GM06990 (cell line): ENCODE measurements at places on chromosomes 13 and 19.

DNA sequence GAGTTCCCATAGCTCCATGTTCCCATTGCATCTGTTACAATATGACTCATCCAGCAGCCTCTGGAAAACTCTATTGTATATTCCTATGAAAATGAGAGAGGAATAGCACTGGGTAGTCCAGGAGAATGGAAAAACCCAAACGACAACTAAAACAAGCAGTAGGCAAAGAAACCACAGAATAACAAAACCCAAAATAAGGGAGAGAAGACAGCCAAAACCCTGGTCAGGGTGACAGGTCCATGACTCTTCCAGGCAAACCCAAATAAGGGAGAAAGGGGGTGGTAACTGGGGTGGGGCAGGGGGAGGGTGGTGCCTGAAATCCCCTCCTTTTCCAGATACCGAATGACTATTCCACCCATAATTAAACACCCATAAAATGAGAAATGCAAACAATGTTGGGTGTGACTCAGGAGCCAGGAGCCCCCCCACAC lies 4.0 kb upstream of the ZNF8 start:
- no peak for DNase-seq

DNA sequence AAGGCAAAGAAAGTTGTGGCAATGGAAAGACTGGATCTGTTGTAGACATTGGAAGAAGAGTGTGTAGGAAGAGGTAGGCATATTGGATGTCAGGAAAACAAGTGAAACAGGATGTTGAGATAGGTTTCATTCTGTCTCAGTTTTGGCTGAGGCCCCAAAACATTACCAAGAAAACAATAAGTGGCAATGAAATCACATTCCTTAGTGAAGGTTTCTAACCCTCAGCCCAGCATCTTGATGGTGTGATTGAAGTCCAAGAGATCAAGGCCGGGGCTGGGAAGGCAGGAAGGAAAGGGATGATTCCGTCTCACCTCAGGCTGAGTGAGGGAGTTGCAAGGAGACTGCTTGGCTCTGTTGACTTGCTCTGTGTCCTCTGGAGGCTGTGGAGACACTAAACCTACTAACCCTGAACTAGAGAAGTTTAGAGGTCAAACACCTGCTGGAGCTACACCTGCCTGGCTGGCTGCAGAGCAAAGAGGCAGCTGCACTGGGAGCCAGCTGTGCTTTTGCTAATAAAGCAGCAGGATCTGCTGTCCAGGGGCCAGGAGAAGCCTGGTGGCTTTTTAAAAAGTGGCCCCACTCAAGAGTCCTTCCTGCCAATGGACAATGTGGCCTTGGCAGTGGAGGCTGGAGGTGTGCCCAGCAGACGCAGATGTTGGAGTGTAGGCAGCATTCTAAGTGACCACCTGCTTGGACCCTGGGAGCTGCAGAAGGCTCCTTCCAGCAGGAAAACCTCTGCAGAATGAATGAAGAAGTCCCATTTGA lies 53.6 kb downstream of the DGKH start:
- DNase-seq: no peak

DNA sequence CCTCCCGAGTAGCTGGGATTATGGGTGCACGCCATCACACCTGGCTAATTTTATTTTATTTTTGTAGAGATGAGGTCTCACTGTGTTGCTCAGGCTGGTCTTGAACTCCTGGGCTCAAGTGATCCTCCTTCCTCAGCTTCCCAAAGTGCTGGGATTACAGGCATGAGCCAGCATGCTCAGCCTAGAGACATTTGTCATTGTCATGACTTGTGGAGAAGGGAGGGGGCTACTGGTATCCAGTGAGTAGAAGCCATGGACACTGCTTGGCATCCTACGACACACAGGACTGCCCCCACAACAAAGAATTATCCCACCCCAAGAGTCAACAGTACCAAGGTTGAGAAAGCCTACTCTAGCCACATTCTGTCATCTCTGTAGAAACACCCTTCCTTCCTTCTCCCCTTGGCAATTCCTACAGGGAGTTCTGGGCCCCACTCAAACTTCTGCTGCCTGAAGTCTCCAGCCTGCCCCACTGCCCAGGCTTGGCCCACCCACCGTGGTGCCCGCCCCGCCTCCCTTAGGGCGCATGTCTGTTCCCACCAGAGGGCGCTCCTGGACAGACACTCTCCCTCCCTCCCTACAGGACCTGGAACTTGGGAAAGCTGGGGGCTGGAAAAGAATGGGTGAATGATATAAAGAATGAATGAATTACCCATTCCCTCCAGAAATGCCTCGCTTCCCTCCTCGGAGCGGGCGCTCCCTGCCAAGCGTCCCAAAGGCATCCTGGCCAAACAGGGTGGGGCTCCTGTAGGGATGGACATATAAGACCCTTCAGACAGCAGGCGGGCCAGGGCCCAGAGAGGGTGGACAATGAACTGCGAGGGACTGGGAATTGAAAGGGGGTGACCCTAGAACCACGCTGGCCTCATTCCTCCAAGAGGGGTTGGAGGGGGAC lies 5.5 kb upstream of the EMP3 start:
- peak; percentile 66 for DNase-seq

DNA sequence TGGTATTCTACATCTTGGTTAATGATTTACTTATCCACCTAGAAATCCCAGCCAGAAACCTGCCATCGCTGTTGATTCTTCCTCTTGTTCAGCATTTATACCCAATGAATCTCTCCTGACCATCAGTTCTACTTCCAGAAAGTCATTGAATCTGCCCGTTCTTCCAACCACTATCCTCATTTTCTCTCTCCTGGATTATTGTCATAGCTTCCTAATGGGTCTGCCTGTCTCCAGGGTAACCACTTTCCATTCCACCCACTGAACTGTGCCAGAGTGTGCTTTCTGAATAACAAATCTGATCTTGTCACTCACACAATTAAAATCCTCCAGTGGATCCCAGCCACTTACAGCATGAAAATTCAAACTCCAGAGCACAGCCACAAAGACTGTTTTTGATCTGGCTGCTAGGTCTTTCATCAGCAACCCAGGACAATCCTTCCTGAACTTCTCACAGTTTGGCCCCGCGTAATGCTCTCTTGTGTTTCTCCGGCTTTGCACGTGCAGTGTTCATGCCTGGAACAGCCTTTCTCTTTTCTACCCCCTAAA lies 330.6 kb downstream of the SPRY2 start:
- DNase-seq: no peak

- no peak for DNase-seq
Observed at GRCh38 chr13:111476197-111476596, 155.8 kb downstream of the TEX29 start.

- peak; percentile 32 for DNase-seq
Observed at GRCh38 chr13:80454245-80454644, 113.3 kb upstream of the SPRY2 start.

DNA sequence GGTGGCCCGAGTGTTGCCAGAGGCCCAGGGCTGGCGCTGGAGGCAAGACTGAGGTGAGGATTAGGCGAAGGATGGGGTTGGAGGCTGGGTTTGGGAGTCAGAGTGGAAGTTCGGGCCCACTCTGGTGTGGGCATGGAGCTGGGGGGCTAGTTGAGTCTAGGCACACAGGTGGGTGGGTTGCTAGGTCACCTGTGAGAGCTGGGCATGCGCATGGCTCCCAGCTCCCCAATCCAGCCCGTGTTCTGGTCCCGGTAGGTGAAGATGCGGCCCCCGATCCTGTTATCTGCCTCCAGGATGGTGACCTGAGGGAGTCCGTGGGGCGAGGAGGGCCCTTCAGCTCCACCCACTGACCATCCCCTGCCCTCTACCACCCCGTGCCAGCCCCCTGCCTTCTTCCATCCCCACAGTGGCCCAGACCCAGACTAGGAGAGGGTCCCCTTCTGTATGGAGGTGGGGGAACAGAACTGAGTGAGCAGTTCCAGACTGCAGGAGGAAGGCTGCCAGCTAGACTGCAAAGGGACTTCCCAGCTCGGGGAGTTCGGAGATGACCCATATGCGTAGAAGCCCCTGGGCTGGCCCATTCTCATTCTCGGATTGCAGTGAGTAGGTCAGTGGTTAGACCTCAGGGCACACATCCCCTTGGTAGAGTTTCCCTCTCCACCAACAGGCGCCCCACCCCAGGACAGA lies 1.7 kb downstream of the IL4I1 start:
- DNase-seq: no peak

DNA sequence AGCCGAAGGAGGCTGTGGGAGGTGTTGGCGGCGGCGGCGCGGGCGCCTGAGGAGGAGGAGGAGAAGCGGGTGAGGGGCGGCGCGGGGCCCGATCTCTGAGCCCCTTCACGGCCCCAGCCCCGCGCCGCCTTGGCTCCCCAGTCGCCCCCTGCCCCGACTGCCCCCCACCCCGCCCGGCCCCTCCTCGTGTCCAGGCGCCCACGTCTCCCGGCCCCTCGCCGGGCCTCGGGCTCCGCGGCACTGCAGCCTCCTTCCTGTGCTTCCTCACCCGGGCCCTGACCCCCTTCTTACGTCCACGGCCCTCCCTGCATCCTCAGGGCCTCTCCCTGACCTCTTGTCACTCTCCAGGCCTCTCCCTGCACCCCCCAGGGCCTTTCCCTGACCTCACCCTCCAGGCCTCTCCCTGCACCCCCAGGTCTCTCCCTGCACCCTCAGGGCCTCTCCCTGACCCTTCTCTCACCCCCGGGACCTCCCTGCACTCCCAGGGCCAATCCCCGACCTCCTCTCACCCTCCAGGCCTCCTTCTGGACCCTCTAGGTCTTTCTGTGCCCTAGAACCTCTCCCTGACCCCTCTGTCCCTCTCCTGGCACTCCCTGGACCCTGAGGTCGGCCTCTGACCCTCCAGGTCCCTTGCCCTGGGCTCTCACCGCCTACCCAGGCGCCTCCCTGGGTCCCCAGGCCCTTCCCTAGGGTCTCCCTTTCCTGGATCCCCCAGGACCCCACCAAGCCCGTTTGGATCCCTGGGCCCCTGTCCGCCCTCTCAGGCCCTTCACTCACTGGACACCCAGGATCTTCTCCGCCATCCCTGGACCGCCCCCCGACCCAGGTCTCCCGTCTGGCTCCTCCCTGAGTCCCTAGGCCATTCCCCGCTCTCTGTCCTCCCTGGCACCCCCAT lies 460 bp downstream of the KMT5C start:
- no peak for DNase-seq

- no peak for DNase-seq
Observed at GRCh38 chr13:110244976-110245375, 62.0 kb downstream of the COL4A1 start.

- no peak for DNase-seq
Observed at GRCh38 chr13:73440296-73440895, 381.6 kb downstream of the KLF5 start.

- no peak for DNase-seq
Observed at GRCh38 chr13:112885782-112886268, 83.2 kb upstream of the MCF2L start.

DNA sequence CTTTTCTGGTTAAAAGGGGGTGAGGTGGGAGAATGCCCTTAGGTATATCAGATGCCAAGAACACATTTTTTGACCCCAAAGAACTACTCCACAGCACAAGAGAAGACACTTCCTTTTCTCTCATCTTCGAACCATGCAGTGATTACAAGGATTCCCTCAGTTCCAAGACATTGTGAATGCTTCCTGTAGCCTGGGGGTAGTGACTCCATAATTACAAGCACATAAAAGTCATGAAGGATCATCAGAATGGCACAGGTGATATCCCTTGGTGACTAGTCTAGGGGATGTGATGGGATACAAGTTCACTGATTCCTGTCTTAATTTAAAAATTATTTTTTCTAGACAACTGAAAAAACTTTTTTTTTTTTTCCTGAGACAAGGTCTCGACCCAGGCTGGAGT lies 78.0 kb downstream of the ZC3H13 start:
- DNase-seq: no peak

DNA sequence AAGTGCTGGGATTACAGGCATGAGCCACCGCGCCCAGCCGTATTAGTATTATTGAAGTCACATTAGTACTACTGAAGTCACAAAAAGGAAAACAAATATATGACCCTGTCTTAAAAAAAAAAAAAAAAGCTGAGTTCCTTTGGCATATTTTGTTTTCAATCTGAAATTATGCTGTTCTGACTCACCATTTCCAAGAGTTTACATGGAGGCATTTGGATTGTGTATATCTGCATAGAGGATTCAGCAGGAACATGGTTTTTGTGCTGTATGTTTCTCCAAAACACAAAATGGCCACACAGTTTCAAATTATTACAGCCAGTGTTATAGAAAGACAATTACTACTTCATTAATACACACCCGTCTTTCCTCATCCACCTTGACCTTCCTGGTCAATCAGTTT lies 103.5 kb upstream of the TSC22D1 start:
- no peak for DNase-seq

GRCh38 chr19:8500158-8500557 lies 2.3 kb downstream of the PRAM1 start:
- DNase-seq: no peak

DNA sequence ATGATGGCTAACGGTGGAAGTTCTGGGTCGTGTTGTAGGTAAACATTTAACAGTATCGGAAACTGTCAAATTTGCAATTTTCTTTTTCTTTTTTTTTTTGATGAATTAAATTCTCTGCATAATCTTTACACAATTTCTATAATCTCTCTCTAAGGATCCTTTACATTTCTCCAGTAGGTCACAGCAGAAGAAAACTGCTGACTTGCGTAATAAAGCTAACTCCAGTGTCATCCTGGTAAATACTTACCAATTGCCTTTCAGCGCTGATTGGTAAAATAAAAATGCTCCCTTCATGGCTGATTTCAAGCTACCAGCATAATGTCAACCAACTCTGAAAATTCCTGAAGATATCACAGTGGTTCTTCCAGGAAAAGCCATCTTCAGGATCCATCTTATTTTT lies 510.5 kb upstream of the ATXN8OS start:
- no peak for DNase-seq

GRCh38 chr13:69565334-69565733 lies 542.3 kb upstream of the ATXN8OS start:
- no peak for DNase-seq

DNA sequence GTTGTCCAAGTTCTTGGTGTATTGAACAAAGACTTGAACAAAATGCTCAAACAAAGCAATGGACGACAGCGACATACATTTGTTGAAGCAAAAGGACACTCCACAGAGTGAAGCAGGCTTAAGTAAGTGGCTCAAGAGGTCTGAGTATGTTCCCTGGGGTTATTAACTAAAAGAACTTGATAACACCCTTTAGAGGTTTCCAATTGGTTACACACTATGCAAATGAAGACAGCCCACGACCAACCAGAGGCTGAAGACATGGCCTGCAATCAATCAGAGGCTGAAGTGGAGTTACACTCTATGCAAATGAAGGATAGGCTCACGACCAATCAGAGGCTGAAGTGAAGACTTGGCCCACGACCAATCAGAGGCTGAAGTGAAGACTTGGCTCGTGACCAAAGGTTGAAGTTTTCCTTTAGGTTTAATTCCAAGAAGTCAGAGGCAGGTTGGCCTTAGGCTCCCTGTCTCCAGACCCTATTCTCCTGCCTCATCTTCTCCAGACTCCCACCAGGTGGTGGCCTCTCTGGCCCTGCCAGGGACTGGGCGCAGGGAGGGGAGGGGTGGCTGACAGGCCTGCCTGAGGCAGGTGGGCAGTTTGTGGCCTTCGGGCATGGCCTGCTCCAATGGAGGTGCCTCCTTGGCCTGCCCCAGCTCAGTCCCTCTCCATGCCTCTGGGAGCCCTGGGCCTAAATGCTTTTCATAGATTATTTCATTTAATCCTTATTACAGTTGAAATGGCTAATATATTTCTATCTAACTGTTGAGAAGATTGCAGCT lies 38.1 kb downstream of the CCDC169 start:
- DNase-seq: no peak

GRCh38 chr13:64855506-64855905 lies 2374.6 kb downstream of the PCDH9 start:
- no peak for DNase-seq
